Stimulated activated CD4-positive, alpha-beta T cell treated with anti-CD3 and anti-CD28 coated beads, Interleukin-15, amount 100 ng/mL, for 24 hours (primary cell): ENCODE measurements at places on chromosomes 1 and 21.
A peak's percentile ranks its signal among the peaks of the same experiment; 100 is the strongest.

- DNase-seq, result no peak
Observed at GRCh38 chr1:14183329-14183728, 415.2 kb upstream of the KAZN start.

DNA sequence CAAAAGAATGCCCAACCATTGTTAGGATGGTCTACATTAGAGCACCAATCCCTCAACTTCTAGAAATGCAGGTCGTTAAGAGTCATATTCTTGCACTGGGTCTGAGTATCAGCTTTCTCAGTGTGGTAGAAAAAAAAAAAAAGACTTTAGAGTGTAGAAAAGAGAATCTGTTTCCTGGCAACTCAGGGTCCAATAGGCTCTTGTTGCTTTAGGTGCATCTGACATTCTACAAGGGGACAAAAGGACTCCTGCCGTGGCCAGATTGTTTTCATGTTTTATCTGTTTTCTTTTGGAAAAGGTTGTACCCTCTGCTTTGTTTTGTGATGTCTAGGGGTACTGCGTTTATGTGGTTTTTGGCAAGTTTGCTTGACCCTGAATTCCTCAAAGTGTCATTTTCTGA is 105.4 kb upstream of the KCNK2 start:
- DNase-seq, result no peak

GRCh38 chr1:226886122-226886901 is 15.9 kb downstream of the PSEN2 start:
- no peak for DNase-seq

GRCh38 chr1:207962716-207963426 is 51.9 kb upstream of the CD34 start:
- peak; percentile 32 for DNase-seq

- peak; percentile 37 for DNase-seq
Observed at GRCh38 chr1:39694026-39694425, 2.8 kb upstream of the HPCAL4 start.

GRCh38 chr1:232369451-232370296 is 260.3 kb downstream of the SIPA1L2 start:
- no peak for DNase-seq
